ENCODE measurements at places on chromosomes 2 and 18. TPM values are rescaled to one million over a fixed set of nuclear protein-coding genes. Genes with fewer than 3 reads are reported as not detected.

DNA sequence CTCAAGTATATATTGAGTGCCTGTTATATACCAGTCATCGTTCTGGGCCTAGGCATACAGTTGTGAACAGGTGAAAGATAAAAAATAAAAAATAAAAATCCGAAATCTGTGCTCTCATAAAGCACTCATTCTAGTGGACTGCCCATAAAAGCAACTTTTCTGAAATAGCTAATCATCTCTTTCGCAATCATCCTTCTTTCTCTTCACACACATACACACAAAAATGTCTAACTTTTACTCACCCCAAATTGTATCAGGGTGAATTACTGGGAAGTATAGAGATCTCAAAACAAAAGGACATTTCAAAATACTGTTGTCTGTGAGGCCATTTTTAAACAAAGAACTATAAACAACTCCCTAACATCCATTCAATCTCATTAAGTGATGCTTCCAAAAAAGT lies 29.6 kb upstream of the ORC2 start:
- H3K27ac ChIP-seq: no peak overlapping the region
- H3K36me3 ChIP-seq: peaks cover 52% of the 10 kb centered on the region
- H3K4me3 ChIP-seq: no peak overlapping the region

- H3K4me1 ChIP-seq: peaks cover 23% of the 10 kb centered on the region
- H3K27me3 ChIP-seq: no peaks in the 10 kb centered on the region
- no peak overlapping the region for H3K27ac ChIP-seq
These were observed 3.9 kb downstream of the DNAJB2 start for GRCh38 chr2:219282943-219283581.

DNA sequence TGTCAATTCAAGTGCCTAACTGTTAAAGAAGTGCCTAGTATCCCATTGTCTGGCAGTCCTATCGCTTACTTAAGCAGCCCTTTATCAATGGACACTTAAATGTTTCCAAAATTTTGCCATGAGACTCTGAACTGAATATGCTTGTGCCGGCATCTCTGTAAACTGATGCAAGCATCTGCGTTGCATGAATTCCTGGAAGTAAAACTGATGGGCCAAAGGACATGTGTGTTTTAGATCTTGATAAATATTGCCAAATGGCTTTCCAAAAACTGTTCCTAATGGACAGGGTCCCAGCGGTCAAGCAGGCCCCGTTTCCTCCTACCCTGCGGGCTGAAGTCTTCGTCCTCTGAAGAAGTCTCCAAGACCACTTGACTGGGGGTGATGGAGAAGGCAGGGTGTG lies 121.3 kb upstream of the ZNF516 start:
- H3K4me3 ChIP-seq: no peak overlapping the region
- no peaks in the 10 kb centered on the region for H3K36me3 ChIP-seq
- no peak for DNase-seq
- no peaks in the 10 kb centered on the region for H3K27me3 ChIP-seq
- H3K27ac ChIP-seq: no peak overlapping the region

GRCh38 chr2:69734854-69735544 lies 6.9 kb upstream of the ANXA4 start:
- no peaks in the 10 kb centered on the region for H3K27me3 ChIP-seq
- H3K4me1 ChIP-seq: no peaks in the 10 kb centered on the region
- H3K27ac ChIP-seq: no peak overlapping the region
- H3K4me3 ChIP-seq: no peak overlapping the region
- DNase-seq: no peak

DNA sequence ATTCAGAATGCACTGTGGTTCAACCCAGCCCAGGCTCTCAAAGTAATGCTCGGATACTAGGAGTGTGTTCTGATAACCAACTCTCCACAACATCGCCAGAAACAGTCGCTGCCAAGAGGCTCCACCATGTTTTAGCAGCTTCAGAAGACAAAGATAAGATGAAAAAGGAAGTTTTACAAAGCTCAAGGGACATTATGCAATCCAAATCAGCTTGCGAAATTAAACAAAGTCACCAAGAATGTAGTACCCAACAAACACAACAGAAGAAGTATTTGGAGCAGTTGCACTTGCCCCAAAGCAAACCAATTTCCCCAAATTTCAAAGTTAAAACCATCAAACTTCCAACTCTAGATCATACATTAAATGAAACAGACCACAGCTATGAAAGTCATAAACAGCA lies 360.9 kb downstream of the XIRP2 start:
- DNase-seq: no peak
- no peaks in the 10 kb centered on the region for H3K27me3 ChIP-seq
- H3K27ac ChIP-seq: no peak overlapping the region

Gene ERMN
- total RNA-seq: 13.5 TPM

Gene RIT2
- total RNA-seq: not detected

Gene PEX13
- total RNA-seq: 17.9 TPM

- no peak for DNase-seq
- H3K36me3 ChIP-seq: no peaks in the 10 kb centered on the region
- H3K4me3 ChIP-seq: no peak overlapping the region
- H3K27me3 ChIP-seq: peaks cover 28% of the 10 kb centered on the region
These were observed 16.3 kb downstream of the DYSF start for GRCh38 chr2:71469403-71470398.

Gene SCYGR4
- not detected for total RNA-seq

Gene SOCS6
- 8.1 TPM for total RNA-seq

Gene NOSTRIN
- total RNA-seq: not detected

DNA sequence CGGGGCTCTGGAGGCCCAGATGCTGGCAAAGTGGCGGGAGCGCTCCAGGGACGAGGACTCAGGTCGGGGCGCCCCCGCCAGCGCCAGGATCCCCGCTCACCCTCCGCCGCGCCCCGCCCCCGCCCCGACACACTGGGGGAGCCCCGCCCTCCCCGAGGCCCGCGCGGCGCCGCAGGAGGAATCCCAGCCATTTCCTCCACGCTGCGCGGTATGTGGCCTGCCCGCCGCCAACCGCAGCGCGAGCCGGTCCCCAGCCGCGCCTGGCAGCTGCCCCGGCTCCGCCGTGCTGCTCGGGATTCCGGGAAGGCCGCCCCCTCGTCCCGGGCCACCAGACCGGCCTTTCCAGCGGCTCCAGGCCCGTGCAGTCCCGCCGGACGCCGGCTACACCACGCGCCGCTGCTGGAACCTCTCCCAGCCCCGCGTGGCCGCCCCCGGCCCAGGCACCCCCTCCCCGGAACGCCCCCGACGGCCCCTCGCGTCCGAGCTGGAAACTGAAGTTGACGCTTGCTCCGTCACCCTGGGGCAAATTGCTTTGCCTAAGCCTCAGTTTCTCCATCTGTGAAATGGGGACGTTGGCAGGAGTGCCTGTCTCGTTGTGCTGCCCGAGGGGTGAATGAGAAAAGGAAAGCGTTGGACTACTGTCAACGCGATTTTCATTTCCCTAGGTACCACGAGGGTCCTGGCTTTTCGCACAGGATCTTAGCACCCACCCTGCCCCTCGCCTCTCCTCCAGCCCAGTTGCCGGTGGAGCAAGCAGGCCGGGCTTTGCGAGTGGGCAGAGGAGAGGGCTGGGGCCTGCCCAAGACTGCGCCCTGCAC lies 53.6 kb downstream of the PKDCC start:
- DNase-seq: peak; percentile 85
- no peaks in the 10 kb centered on the region for H3K27me3 ChIP-seq
- H3K36me3 ChIP-seq: no peaks in the 10 kb centered on the region
- H3K27ac ChIP-seq: peak overlapping the region; percentile 99
- H3K4me1 ChIP-seq: peaks cover 93% of the 10 kb centered on the region

Gene SCYGR6
- total RNA-seq: not detected

- H3K4me1 ChIP-seq: peaks cover 14% of the 10 kb centered on the region
- H3K4me3 ChIP-seq: no peak overlapping the region
- no peak for DNase-seq
- no peaks in the 10 kb centered on the region for H3K36me3 ChIP-seq
- H3K27ac ChIP-seq: no peak overlapping the region
These were observed 1.8 kb downstream of the DPP4 start for GRCh38 chr2:162072181-162072702.

Gene ZC3H6
- total RNA-seq: 15.3 TPM

DNA sequence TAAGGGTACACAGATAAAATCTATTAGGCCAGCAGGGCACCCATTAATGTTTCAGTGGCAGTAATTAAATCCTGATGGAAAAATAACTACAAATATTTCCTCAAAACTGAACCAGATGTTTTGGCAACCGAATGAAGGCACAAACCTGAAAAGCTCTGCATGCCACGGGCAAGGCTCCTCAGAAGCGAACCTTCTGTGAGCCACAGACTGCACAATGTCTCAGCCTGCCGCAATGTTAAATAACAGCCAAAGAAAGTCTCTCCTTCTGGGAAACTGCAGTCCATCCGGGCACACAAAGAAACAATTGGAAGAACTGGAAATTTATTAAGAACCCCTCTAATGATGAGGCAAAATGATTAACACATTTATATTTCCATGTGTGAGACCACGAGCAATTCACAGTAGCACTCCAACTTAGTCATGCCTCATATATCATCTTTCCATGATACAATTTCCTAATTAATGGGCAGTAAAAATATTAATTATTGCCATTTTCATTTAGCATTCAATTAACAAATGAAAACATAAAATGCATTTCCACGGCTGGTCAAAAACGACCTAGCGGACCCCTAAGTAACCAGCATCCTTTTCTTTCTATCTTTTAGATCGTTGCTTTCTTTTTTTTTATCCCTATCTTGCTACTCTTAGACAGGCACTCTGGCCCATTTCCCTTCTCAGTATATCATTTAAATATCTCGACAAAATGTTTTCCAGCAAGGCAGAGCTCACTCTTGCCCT lies 237.5 kb downstream of the EPHA4 start:
- DNase-seq: no peak
- H3K27me3 ChIP-seq: no peaks in the 10 kb centered on the region
- no peak overlapping the region for H3K4me3 ChIP-seq
- no peak overlapping the region for H3K27ac ChIP-seq
- no peaks in the 10 kb centered on the region for H3K4me1 ChIP-seq

DNA sequence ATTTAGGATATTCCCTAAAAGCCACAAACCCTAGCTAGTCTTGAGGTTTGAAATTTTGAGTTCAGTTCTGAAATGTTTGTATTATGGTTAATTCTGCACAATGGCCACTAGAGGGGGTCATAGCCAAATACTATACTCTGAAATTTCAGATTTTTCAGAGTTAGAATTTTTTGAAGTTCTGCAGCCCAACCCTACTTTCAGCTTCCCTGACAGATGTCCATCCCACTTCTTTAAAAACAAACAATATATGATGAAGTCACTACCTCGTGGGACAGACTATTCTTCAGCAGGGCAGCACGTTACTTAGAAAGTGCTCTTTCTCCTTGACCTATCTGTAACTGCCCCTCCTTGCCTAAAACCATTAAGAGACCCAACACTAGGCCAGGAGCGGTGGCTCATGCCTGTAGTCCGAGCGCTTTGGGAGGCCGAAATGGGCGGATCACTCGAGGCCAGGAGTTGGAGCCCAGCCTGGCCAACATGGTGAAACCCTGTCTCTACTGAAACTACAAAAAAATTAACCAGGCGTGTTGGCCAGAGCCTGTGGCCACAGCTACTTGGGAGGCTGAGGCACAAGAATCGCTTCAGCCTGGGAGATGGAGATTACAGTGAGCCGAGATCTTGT lies 48.2 kb upstream of the PAPOLG start:
- no peaks in the 10 kb centered on the region for H3K36me3 ChIP-seq
- no peaks in the 10 kb centered on the region for H3K4me1 ChIP-seq
- peak; percentile 67 for DNase-seq
